ENCODE measurements at places on chromosomes 5 and 9. TPM values are rescaled to one million over a fixed set of nuclear protein-coding genes. Genes with fewer than 3 reads are reported as not detected.

DNA sequence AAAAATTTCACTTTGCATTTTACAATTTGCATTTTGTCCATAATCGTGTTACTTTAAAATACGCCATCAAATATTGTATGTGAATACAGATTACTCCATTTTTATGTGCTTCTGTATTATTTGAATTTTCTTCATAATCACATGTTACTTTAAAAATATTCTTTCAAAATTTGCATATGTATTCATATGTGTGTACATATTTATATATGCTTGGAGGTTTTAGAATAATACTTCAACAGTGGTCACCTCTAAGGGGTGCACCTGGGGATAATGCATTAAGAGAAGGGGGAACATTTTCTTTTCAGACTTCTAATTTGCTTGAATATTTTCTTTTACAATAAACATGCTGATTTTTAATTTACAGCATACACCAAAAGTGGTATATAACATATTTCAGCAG is 21.9 kb upstream of the ELL2 start:
- DNase-seq = no peak

- DNase-seq = no peak
Observed at GRCh38 chr9:87342743-87343142, 154.9 kb upstream of the DAPK1 start.

GRCh38 chr5:160605266-160605665 is 183.6 kb downstream of the PTTG1 start:
- no peak for DNase-seq

DNA sequence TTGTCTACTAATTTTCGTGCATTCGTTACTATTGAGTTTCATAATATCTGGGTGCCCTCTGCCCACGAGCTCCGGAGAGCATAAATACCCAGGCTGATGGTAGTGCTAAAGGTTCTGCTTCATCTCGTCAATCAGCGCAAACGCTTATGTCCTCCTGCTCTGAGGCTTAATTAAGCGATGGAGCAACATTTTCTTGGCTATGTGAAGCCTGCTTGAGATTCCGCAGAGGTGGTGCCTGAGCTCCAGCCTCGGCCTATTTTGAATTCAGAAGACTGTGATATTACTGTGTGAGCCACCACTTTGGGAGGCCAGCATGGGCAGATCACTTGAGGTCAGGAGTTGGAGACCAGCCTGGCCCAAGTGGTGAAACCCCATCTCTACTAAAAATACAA is 44.8 kb downstream of the ANXA2R start:
- peak; percentile 38 for DNase-seq

DNA sequence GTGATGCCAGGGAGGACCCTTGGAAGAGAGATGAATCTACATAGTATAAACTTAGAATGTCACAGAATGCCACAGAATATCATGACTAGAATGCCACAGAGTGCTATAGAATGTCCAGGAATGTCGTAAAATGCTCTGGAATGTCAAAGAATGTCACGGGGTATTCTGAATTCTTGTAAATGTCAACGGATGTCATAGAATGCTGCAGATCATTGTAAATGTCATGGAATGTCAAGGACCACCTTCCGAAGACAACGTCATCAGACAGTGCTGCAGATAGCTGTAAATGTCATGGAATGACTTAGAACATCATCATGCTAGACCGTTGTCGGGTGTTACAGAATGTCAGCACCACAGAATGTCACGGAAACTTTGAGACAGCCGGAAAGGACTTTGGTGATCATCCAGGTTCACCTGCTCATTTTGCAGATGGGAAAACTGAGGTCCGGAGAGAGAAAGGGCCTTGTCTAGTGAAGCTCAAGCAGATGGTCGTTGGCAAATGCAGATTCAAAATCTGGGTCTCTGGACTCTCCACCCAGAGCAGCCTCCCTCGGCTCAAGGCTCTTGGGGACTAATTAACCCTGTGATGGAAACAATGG is 117.1 kb downstream of the LHX2 start:
- no peak for DNase-seq

DNA sequence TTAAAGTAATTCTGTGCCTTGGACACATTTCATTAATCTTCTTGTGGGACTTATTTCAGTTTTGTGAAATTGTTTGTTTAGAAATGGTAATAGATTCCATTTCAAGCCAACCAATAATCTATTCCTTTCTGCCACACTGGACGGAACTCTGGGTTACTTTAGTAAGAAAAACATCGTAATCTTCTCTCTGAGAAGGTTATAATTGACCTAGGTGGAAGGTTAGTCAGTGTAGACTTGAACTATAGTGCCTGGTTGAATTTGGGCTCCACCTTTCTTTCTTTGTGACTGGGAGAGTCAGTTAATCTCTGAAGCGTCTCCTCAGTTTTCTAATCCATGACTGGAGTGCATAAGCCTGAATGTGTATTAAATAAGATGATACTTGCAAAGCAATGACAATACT is 89.7 kb upstream of the PRLR start:
- no peak for DNase-seq

GRCh38 chr9:131173995-131174394 is 48.6 kb downstream of the NUP214 start:
- DNase-seq = no peak

The CD274 gene
- total RNA-seq = 29.4 TPM

The SPIN1 gene
- 189 TPM for total RNA-seq

The BNC2 gene
- total RNA-seq = 45.2 TPM

The GPX3 gene
- 0.28 TPM for total RNA-seq
